CD4-positive, alpha-beta T cell treated with Interferon alpha-2 for 1 hour (primary cell): ENCODE measurements at places on chromosomes 2 and 18.

DNA sequence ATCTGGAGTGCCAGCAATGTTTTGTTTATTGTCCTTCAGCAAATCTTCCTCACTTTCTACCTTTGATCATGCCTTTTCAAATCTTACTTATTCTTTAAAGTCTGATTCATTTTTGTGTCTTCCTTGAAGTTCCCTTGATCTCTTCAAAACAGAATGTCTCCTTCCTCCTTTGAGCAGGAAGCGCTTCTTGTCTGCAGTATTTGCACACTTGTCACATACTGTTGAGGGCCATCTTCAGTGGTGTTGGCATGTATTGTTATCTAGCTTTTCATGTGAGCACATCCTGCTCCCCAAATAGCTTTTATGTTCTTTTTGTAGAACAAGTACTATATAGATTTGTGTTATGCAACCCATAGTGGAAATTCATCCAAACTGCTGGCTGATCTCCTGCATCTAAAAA, 5.9 kb upstream of the CERS6 start:
- no peak for DNase-seq

GRCh38 chr2:64873472-64873924, 115.7 kb upstream of the SLC1A4 start:
- peak; percentile 81 for DNase-seq

DNA sequence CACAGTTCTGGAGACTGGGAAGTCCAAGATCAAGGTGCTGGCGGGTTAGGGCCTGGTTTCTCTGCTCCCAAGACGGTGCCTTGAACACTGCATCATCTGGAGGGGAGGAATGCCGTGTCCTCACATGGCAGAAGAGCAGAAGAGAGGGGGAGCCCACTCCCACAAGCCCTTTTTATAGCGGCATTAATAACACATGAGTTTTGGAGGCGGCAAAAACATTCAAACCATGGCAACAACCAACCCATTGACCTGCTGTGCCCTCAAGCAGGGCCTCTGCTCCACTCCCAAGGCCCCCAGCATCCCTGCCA, 62.0 kb downstream of the SMAD7 start:
- no peak for DNase-seq

DNA sequence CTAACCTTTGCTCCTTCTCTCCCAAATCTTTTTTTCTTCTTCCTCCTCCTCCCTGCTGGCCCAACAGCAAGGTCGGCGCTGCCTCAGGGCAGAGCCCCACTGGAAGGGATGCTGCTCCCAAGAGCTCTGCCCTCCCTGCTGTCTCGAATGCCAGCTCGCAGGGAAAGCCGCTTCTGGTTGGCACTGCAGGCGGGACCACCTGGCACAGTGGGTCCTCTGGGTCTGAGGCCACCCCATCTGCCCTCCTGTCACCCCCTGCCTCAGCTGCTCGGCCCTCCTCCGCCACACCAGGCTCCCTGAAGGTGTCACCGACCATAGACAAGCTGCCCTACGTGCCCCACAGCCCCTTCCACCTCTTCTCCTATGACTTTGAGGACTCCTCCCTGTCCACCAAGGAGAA, 176.3 kb downstream of the TPGS2 start:
- DNase-seq = no peak

GRCh38 chr2:174597345-174598047, at the start of gene WIPF1:
Gene WIPF1, minus strand, starts transcription at chr2:174597804. Its CDS starts 12,231 bp downstream, at chr2:174585573.
- DNase-seq = peak; percentile 82

GRCh38 chr2:32277674-32278477, at the start of gene YIPF4:
Gene YIPF4, plus strand, starts transcription at chr2:32277904. Its CDS starts 252 bp downstream, at chr2:32278156.
- DNase-seq = peak; percentile 90

DNA sequence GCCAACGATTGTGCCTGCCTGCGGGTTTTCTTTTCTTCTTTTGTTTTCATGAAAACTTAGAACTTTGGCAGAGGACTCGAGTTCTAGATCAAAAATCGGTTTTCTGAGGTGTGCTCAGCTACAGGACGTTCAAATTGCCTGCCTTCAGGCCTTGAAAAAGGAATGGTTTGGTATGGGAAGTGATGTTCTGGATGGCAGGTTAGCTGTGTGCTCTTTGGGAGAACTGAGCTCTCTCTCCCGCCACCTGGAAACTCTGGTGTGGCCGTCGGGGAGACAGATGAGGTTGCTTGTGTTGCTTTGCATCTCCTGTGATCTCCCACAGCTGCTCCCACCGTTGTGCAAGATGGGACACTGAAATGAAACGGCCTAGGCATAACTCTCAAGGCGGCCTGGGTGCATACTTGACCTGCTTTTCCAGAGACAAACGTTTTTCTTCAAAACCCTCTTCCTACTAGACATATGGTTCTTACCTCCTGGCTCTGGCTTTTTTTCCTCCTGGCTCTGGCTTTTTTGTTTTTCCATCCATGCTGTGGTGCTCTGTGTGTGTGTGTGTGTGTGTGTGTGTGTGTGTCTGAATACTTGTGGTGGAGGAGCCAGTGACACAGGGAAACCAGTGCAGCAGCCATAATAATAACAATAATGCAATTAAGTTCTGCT, 2.0 kb downstream of the FMNL2 start:
- DNase-seq = no peak

GRCh38 chr2:190504912-190505311, 29.6 kb downstream of the NEMP2 start:
- no peak for DNase-seq

DNA sequence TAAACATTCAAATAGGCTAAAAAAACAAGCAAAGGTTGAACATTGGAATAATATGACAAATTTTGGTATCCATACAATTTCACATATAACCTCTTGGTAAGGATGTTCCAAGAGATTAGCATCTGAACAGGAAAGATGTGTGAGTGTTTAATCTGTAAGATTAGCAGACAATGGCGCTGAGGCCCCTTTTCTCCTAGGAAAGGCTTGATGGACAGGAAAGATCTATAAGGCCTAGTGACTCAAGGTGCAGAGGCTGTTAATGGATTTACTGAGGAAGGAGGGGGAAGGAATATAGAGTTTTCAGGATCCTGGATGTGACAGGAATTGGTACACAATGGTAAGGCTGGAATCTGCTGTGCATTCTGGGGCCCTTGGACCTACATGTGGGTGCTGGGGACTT, 48.1 kb upstream of the SMAD2 start:
- DNase-seq = no peak

DNA sequence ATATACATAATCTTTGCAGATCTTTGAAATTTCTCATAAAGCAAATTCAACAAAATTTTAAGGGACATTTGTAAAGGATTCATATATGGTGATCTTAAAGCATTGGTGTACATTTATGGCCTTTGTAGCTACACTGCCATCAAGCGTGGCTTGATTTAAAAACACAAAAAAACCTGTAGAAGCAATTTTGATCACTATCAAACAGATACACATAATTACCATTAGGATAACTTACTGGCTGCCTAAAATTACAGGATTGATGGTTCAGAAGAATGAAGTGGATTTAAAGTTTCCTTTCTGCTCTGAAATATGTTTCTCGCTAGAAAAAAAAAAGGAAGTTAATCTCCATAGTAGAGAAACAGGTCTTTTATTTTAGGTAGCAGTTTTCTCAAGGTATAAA, 31.4 kb downstream of the MAPRE2 start:
- DNase-seq = no peak

- DNase-seq = no peak
Measured at GRCh38 chr2:44937688-44938240, 3.7 kb upstream of the SIX3 start.

- no peak for DNase-seq
Measured at GRCh38 chr18:44036501-44036900, 644.2 kb upstream of the SETBP1 start.

DNA sequence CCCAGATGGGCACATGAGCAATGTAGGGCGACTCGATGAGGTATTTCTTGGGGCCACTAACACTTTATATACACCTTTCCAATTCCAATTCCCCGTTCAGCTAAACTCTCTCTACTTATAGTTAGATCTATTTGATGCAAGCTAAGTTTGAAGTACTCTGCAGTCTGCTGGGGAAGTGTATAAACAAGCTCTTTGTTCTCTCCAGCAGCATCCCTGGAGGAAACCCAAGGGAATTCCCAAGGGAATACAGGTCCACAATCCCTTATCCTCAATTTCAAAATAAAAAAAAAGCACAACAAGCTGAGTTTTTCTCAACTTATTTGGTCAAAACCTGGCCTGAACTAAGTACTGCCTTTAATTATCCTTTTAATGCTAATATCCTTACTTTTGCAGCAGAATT, 433.3 kb downstream of the NBAS start:
- DNase-seq = no peak

GRCh38 chr18:29651122-29651680, 1391.3 kb downstream of the DSC3 start:
- DNase-seq = no peak

GRCh38 chr2:95325590-95326432, 28.7 kb downstream of the KCNIP3 start:
- DNase-seq = no peak

DNA sequence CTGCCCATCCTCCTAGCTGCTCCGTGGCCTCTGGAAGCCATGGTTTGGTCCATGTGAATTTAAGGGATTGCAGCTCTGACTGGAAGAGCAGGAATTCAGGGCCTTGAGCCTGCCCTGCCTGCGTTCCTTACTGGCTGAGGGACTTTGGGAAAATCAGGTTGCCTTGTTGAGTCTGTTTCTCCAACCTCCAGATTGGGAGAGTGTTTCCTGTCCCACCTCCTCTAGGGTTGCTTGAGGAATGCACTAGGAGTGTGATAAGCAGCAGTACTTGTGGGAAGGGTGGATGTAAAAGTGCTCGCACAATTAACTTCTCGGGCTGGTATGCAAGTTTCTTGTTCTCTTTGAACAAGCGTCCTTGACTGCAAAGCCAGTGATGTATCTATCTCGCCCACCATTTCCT, 84.4 kb upstream of the YWHAQ start:
- no peak for DNase-seq

- DNase-seq = no peak
Measured at GRCh38 chr2:240455647-240456446, 20.4 kb downstream of the GPC1 start.

- no peak for DNase-seq
Measured at GRCh38 chr2:216428618-216429350, 16.5 kb downstream of the SMARCAL1 start.

GRCh38 chr2:30511122-30512083, 64.4 kb downstream of the LCLAT1 start:
- DNase-seq = no peak

DNA sequence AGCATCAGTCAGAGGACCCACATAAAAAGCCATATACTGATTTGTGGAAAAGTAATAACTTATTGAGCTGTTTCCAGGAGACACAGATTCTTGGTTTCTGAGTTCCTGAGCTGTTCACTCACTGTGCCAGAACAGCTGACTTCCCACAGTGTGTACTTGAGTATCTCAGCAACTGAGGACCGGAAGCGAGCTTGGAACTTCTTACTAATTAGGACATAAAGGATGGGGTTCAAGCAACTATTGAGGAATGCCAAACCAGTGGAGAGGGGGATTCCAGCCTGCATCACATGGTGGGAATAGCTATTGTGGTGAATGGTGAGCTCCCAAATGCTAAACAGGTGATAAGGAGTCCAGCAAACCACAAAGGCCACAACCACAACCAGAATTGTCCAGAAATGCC, 16.4 kb downstream of the EEF1B2 start:
- DNase-seq = no peak

DNA sequence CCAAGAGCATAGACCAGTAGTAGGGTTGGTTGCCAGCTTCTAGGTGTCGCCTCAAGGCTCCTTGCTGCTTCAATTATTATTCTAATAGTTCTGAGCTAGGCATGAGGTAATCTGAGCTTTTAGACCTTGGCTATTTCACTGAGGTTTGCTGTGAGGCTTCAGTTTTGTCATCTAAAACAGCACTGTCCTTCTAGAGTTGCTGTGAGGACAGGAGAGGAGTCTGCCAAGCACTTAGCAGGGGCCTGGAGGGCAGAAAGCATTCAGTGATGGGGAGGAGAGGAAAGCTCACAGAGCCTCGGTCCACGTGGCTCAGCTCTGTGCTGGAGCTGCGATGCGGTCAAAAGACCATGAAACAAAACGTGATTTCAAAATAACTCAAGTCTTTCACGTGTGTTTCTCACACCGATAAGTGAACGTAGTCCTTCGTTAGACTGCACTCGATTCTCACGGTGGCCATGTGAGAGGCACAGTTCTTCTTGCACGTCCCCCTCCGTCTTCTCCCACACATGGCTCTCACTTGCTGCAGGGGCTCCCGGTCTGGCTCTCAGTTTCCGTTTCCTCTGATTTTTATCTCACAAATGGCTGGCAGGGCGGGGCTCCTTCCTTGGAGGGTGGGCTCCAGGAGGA, 113.7 kb downstream of the B3GNT2 start:
- no peak for DNase-seq

- DNase-seq = no peak
Measured at GRCh38 chr18:6537475-6537874, 122.8 kb upstream of the L3MBTL4 start.

GRCh38 chr2:88751768-88752167, 60.3 kb downstream of the RPIA start:
- peak; percentile 22 for DNase-seq
